NCI-H526 (cell line): ENCODE measurements at places on chromosomes 2 and 18.

- no peak for DNase-seq
Observed at GRCh38 chr18:39460136-39460535, 1894.5 kb upstream of the CELF4 start.

DNA sequence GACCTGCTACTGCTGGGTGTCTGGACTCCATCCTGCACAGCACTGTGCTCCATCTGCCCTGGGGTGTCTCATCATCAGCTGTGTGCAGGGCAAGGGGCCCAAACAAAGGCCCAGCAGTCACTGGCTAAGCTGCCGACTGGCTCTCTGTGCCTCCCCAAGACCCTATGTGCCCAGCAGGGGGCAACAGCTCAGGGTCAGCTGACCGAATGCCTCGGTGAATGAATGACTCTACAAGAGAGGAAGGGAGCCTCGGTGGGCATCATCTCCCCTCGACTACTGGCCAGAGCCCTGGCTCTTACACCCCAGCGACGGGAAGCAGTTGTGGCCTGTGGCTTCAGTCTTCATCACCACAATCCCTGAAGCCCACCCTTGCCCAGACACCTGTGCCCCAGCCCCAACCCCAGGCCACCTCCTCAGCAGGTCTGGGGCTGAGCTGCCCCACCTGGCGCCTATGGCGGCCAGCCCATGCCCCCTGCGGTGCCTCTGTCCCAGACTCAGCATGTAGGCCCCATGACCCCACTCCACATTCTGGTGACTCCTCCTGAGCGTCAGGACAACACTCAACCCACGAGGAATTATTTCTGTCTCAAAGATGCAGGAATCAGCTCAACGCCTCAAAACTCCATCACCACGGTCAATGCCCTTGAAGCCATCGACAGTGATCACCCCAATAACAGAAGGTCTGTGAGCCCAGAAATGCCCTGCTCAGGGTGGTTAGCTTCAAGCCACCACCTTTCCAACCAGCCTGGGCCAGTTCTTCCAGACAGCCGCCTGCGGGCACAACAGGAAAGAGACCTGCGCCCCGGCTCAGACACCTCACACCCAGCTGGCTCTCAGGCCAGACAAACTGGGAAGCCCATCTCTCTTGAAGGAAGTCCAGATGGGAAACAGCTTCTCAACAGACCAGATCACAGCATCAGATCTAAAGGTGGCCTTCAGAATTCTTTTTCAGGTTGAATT lies 1.6 kb upstream of the GPR17 start:
- no peak for DNase-seq

DNA sequence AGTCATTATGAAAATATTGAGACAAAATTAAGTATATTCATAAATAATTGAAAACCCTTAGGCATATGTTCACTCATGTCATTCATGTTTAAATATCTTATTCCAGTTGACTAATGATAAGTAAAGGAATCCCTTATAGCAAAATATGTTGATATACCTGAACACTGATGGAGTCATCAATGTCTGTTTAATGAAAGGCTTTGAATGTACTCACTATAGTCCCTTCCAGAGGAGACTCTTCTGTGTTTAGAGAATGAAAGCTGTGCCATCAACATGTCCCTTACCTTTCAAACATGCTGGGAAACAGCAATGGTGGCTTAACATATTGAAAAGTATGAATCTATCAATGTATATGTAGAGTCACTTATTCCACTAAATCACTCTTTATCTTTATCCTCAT lies 242.9 kb downstream of the KCNJ3 start:
- no peak for DNase-seq

DNA sequence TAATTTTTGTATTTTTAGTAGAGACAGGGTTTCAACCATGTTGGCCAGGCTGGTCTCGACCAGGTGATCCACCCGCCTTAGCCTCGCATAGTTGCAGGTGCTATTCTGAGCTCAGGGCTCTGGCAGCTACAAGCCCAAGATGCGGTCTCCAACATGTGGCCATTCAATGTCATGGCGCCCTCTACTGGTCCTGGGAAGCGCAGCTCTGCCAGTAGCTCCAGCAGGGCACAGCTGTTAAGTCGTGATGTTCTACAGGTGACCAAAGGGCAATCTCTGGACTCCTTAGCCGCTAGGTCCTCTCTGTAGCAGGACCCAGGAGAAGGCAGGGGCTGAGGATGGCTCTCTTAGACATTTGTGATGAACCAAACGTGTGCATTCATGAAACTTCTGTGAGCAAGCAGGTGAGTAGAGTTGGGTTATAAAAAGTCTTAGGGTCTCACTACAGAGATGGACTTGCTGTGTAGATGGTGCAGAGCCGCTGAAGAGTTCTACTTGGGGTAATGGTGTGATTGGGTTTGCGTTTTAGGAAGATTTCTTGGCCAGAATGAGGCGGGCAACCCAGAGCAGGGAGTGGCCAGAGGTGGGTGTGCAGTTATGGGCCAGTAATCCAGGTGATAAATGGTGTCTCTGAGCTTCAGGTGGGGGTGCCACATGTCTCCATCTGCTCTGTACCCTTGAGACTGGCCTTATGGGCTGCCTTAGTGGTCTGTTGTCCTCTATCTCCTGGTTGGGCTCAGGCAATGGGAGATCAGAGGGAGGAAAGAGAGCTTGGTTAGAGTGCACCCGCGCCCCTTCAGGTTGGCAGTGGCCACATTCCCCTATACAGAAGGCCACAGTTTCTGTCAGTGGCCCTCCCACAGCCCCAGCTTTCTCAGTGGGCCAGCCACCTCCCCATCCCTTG lies 31.0 kb downstream of the IL37 start:
- DNase-seq = peak; percentile 55

DNA sequence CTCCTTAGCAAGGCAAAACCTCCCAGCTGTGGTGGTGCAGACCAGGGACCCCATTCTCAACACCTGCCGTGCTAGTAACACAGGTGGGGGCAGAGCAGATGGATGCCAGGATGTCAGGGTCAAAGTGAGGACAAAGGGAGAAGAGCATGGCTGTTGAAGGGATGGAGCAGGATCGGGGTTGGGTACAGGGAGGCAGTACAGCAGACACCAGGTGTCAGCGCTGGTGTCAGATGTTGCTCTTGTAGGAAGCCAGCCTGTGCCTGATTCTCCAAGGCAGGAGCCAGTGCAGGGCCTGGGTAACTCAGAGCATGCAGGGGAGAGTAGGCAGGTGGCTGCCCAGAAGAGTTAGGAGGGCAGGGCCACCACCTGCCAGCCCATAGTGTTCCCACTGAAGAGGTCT lies 222.1 kb upstream of the SPRED2 start:
- DNase-seq = peak; percentile 8

GRCh38 chr2:28716265-28716865 lies 35.3 kb upstream of the PPP1CB start:
- no peak for DNase-seq

DNA sequence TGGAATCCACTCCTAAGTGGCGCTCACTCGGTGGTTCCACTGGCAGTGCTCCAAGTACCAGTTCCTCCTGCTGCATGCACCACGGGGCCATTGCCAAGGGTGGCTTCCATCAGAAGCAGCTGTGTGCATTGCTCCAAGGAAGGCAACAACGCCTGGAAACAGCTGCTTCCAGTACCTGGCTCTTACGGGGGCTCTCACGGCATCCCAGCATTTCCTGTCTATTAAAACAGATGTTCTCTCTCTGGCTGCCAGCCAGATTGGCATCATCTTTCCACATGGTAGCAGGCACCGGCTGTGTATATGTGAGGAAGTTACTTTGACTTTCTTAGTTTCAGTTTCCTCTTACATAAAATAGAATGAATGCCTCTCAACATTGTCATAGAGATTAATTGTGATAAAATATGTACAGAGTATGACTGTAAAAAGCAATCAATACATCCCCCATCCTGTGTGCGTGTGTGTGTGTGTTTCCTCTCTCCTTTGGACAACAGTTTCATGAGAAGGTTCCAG lies 84.9 kb downstream of the CMPK2 start:
- DNase-seq = no peak

GRCh38 chr2:73294239-73294638 lies 891 bp upstream of the EGR4 start:
- DNase-seq = no peak

DNA sequence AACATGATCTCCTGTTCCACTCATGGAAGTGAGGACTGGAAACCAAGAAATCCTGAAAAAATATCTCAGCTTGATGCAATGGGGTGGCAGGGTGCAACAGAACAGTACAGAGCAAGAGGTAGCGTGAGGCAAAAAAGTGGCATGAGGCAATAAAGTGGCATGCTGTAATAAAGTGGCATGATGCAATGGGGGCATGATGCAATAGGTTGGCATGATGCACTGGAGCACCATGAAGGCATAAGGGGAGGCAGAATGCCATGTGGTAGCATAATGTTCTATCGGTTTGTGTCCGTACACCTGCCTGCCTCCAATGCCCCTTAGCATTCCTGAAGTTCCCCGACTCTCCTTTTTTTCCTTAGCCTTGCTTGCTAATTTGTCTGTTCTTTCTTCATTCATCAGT lies 648.4 kb downstream of the TMEM182 start:
- no peak for DNase-seq

DNA sequence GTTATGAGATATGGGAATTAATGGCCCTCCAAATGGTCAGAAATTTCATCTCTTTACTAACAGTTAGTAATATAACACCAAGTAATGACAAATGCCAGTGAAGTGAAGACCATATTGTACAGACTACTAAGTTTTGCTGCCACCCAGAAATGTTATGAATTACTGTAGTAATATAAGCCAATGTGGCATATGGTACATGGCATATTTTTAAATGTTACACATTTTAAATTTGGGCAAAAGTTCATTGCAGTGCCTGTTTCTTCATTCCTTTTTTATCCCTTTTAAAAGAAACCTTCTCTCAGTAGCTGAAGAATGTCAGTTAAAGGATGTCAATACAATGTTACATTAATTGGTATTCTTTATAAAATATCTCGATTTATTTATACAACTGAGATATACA lies 626.5 kb upstream of the SLC8A1 start:
- DNase-seq = no peak

GRCh38 chr2:210539035-210539434 lies 17.4 kb upstream of the CPS1 start:
- DNase-seq = no peak

- DNase-seq = peak; percentile 46
Observed at GRCh38 chr2:231795525-231796327, 9.5 kb downstream of the COPS7B start.

DNA sequence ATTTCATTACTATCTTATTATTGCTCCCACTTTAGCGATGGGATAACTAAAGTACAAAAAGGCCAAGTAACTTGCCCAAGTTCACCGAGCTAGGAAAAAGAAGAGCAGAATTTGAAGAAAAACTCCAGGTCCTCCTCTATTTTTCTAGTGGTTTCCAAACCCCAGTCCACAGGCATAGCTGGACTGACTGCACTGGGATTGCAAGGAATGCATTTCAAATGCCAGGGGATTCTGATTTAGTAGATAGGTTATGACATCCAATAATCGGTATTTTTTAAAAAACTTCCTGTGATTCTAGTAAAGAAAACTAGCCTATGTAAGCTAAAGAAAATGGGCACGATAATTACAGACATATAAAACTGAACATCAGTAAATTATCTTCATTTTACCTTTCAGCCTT lies 62.7 kb upstream of the GALNT5 start:
- DNase-seq = no peak

DNA sequence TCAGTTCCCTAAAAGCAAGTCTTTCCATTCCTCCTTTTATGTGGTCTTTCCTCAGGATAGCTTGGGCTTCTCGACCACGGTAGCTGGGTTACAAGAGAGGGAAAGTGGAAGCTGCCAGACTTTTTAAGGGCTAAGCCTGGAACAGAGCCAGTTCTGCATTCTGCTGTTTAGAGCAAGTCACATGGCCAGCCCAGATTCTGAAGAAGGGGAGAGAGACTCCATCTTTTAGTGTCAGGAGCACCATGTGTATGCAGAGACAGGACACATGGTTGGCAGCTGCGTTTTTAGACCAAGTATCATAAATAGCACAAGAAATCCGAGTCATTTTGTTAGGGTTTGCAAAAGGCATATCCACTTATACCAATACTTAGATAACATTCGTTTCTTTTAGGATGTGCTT lies 4.7 kb downstream of the HMSD start:
- no peak for DNase-seq

- peak; percentile 16 for DNase-seq
Observed at GRCh38 chr18:76208678-76209306, 286.2 kb downstream of the ZNF516 start.

- DNase-seq = no peak
Observed at GRCh38 chr18:23545247-23545789, 41.0 kb downstream of the NPC1 start.

DNA sequence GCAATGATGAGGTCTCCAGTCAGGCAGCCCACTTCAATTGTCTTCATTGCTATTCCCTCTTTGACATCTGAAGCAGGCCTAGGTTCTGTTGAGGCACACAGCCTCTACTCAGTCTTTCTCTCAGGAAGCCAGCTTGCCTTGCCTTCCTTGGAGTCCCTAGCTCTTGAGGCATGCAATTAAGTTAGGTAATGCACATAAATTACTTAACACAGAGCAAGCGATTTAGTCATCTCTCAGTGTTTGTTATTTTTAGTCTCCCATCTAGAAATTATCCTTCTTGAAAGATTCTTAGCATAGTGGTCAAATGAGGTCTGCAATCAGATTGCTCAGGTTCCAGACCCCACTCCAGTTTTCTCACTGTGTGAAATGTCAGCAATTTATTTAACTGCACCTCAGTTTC lies 32.0 kb downstream of the SULT1C4 start:
- DNase-seq = no peak

GRCh38 chr18:10310626-10311025 lies 143.8 kb upstream of the APCDD1 start:
- no peak for DNase-seq

- DNase-seq = no peak
Observed at GRCh38 chr2:149954981-149955600, 367.5 kb upstream of the MMADHC start.

GRCh38 chr18:10099539-10100140 lies 185.8 kb downstream of the VAPA start:
- DNase-seq = no peak

DNA sequence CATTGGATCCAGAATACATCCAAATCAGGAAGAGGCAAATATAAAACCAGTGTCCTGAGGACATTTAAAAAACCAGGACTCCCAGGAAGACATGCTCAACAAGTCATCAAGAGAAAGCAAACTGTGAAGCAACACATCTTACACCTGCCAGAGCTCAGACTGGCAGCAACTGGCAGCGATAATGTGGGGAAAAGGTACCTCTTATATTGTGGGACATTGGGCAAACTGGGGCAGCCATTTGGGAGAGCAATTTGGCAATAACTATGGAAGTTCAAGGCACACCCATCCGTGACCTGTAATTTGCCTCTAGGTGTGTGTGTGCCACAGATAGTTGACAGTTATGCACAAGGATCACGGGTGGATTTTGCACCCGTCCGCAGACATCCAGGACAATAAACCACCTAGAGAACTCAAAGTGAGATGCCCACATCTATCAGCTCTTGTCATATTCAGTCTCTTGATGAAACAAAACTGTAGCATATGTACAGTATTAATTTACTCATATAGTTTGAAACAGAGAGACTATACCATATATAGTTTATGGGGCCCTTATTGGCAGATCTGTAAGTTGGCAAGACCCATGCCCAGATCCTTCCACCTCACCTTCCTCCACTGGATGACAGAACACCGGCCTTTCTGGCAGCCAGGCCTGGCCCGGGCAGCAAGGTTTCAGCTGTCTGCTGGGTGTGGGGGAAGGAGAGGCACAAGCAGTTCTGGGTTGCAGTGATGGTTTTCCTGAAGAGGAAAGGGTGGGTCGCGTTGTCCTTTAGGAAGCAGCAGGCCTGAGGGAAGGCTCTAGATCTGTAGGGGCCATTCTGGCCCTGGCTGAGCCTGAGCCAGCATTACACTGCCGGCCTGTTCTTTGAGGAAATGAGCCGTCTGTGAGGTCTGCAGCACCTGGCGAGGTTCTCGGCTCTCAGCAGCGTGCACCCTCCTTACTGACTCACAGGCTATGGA lies 18.8 kb downstream of the HJURP start:
- DNase-seq = no peak
